ENCODE measurements at places on chromosomes 16 and 17.

DNA sequence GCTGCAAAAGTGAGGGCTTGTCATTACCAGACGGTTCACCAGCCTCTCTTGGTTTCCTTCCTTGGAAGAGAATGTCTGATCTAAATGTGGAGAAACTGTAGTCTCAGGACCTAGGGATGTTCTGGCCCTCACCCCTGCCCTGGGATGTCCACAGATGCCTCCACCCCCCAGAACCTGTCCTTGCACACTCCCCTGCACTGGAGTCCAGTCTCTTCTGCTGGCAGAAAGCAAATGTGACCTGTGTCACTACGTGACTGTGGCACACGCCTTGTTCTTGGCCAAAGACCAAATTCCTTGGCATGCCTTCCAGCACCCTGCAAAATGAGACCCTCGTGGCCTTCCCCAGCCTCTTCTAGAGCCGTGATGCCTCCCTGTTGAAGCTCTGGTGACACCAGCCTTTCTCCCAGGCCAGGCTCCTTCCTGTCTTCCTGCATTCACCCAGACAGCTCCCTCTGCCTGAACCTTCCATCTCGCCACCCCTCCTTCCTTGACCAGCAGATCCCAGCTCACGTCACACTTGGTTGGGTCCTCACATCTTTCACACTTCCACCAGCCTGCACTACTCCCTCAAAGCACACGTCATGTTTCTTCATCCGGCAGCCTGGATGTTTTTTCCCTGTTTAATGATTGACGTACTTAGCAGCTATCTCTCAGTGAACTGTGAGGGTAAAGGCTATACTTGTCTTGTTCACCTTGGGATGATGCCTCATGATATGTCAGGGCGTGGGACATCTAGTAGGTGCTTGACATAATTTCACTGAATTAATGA, 4.3 kb downstream of the ZNF768 start:
- no peak for DNase-seq

DNA sequence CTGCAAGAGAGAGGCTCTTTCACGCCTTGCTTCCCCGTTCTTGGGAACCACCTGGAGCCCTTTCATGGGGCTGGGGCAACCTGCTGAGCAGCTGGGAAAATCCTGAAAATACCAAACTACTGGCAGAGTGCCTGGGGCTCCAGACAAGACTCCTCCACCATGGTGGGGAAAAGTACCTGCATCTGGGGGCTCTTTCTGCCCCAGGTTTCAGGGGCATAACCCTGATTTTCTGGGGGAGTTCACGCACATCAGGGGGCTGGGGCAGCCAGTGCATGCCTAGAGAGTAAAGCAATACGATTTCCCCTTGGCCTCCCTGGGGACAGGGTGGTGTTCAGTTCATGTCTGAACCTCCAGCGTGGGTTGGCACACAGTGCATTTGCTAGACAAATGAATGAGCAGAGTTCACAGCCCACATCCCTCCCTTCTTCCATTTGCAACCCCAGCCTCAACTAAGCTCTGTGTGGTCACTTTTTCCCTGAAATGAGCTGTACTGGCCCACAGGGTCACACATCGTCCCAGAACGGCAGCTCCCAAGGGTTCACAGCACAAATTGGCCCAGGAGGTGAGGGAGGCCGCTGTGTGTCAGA, 5.2 kb upstream of the CDC42EP4 start:
- DNase-seq, result no peak

GRCh38 chr17:36034127-36034526, 16.4 kb upstream of the CCL23 start:
- DNase-seq, result no peak

- DNase-seq, result no peak
Observed at GRCh38 chr17:76262732-76263344, 2.3 kb upstream of the UBALD2 start.

DNA sequence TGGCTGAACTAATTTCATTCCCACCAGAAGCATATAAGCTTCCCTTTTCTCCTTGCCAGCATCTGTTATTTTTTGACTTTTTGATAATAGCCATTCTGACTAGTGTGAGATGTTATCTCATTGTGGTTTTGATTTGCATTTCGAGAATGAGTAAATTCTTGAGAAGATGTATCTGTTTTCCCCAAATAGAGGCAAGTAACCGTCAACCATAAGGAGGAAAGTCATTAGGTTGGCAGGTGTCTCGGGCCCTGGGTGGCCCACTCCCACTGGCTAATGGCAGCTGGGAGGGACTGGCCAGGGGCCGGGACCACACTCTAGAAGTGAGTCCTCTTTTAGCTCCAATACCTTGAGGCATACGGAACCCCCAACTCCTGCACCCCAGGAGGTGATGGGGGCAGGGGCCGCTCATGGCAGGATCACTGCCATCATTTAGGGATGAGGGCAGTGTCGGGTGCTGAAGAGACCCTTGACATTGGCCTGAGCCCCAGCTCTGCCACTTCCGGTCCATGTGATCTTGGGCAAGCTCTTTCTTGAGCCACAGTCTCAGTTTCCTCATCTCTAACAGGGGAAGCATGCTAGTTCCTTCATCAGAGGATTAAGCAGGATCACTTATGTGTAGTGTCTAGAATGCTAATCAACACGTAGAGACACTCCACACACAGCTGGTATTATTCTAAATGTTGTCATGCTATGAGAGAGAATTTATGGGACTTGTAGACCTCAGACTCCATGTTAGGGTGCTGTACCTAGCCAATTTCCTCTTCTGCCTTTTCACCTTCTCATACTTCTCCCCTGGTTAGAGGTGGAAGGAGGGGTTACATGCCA, 44.3 kb downstream of the RGS9 start:
- DNase-seq, result peak; percentile 66

DNA sequence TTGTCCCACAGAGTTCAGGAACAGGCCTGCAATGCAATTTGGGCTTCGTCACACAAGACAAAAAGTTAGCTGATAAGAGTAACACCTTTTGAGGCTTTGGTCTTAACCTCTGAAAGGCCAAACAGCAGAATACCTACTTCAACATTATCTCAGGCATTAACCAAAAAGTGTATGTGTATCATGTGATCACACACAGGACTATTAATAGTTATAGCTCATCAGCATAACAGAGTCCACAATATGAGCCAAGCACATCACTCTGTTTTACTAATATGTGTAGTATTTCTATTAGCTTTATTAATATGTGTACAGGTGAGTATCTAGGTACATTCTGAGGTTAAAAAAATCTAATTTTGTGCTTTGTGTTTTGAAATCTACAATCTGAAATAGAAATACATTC, 30.8 kb downstream of the MYO1D start:
- no peak for DNase-seq

- no peak for DNase-seq
Observed at GRCh38 chr16:81036751-81037350, 1.2 kb downstream of the ATMIN start.

DNA sequence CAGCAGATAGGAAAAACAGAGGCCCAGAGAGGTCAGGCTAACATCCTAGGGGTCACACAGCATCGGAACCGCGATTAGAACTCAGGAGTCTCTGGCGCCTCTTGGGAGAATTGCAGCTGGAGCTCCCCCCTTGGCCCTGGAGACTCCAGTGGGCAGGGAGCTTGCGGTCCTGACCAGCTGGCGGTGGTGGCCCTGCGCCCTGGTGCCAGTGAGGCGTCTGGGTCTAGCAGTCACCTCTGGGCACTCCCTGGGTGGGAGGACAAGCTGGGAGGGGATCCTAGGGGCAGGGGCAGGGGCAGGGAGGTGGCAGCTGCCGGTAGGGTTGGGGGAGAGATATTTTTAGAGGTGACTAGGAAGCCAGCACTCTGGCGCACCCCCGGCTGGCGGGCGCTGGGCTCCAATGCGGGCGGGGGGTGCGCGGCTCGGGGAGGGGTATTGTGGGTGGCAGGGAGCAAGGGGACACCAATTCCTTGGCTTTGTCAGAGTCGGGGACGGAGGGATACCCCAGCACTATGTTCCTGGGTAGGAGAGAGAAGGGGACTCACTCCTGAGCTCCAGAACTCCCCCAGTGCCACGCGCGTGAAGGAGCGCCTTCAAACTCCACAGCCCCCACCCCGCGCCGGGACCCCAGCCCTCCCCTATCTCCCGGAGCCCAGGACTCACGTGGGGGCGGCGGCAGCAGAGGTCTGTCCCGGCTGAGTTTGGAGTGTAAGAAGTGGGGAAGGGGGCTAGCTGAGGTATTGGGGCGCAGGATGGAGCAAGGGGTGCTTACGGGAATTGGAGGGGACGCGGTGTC, 584 bp downstream of the PHOSPHO1 start:
- DNase-seq, result no peak

- DNase-seq, result no peak
Observed at GRCh38 chr16:10171221-10171620, 11.0 kb downstream of the GRIN2A start.

GRCh38 chr17:61867033-61867432, 3.7 kb upstream of the BRIP1 start:
- no peak for DNase-seq

DNA sequence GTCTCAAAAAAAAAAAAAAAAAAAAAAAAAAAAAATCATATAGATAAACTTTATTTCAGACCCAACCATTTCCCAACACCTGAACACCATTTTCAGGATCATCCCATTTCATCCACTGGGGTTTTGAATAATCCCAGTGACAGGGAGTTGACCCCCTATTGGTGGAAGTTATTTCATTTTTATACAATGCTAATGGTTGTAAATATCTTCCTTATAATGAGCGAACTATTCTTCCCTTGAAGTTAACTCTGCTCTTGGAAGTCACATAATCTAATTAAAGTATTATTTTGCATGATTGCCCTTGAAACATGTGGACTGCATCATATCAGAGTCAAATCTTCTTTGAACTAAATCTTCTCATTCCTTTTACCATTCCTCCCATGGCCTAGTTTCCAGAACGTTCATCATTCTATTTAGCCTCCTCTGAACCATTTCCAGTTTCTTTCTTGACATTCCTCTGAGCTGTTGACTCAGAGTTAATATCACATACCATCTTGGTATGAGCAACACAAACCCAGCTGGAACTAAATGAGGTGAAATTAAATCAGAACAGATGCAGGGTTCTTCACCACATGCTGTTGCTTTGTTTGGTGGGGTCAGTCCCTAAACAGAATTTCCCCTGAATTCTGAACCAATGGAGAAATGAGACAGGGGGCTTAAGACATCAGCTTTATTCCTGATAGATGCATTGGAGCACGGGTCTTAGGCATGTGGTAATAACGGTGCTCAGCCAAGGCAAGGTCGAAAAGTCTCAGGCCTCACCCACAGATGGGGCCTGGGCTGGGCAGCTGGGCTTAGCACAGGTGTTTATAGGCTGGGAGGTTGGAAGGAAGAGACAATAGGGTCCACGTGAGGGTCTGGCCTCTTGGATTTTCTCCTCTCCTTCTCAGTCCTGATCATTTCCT, 8.9 kb downstream of the HSD17B2 start:
- DNase-seq, result no peak

GRCh38 chr17:6548034-6548433, 8.3 kb downstream of the PITPNM3 start:
- no peak for DNase-seq

- no peak for DNase-seq
Observed at GRCh38 chr17:50513495-50513894, 5.3 kb downstream of the MYCBPAP start.

GRCh38 chr17:77428020-77428748, 287.4 kb downstream of the SEC14L1 start:
- no peak for DNase-seq

DNA sequence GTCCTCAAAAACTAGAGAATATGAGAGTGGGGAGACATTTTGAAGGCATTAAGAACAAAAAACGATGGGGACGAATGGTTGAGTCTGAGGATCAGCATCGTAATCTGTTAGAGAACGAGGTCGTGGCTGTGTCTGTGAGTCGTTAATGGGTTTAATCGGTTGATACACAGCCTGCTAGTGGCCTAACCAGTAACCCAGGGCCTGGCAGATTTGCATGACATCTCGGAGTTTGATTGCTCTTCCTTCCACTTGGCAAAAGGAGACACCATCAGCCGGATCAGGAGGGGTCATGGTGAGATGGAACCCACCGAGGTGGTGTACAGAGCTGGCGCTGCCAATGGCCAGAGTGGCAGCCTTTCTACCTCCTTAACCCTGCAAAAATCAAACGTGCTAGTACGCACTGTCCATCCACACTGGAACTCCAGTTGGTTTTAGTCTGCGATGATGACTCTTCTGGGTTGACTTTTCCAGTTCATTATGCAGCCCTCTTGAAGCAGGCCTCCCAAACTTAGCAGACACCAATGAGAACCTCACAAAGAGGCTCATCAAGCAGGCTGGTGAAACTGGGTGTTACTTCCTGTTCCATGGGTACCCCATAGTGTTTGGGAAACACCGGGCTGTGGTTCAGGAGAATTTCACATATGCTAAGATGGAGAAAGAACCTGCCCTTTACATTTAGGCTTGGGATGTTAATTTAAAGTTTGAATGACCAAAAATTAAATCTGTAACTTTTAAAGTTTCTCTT, 4.1 kb downstream of the HS3ST3B1 start:
- DNase-seq, result no peak

GRCh38 chr16:24858219-24859041, 12.7 kb downstream of the SLC5A11 start:
- peak; percentile 67 for DNase-seq

DNA sequence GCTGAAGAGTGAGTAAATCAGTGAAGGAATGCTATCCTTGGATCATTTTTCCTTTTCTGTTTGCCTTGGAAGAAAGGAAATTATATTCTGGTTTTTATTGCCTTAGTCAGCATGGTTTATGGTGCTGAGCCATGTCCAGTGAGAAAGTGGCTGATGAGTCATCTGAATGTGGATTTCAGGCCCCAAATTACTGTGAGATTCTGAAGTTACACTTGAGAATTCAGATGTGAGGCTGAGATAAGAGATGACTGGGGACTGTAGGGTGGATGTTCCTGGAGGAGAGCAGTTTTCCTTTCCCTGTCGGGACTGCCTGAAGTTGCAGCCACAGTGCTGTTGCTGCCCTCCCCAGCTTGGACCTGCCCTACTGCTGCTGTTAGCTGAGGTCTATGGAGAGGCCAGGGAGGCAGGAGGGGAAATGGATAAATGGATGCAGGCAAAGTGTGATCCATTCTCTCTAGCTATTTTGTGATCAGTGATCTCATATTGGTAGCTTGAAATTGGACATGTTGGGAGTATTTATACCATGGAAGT, 4.2 kb upstream of the MAP3K14 start:
- no peak for DNase-seq

- DNase-seq, result no peak
Observed at GRCh38 chr17:38697061-38697820, 7.8 kb upstream of the MLLT6 start.

GRCh38 chr16:22191532-22192260, 14.4 kb upstream of the EEF2K start:
- peak; percentile 34 for DNase-seq

- DNase-seq, result no peak
Observed at GRCh38 chr17:3688027-3688553, 7.9 kb downstream of the P2RX5 start.

GRCh38 chr17:236641-237405, 55.4 kb upstream of the DOC2B start:
- no peak for DNase-seq

Measured in activated CD4-positive, alpha-beta T cell treated with anti-CD3 and anti-CD28 coated beads, Interleukin-2, amount 50 U/mL, for 48 hours (primary cell).